ENCODE measurements at places on chromosomes 6 and 20.

GRCh38 chr6:158050955-158051354 is 69.3 kb downstream of the SYNJ2 start:
- no peak for DNase-seq

- DNase-seq, result no peak
Measured at GRCh38 chr20:54324652-54325285, 116.9 kb downstream of the PFDN4 start.

DNA sequence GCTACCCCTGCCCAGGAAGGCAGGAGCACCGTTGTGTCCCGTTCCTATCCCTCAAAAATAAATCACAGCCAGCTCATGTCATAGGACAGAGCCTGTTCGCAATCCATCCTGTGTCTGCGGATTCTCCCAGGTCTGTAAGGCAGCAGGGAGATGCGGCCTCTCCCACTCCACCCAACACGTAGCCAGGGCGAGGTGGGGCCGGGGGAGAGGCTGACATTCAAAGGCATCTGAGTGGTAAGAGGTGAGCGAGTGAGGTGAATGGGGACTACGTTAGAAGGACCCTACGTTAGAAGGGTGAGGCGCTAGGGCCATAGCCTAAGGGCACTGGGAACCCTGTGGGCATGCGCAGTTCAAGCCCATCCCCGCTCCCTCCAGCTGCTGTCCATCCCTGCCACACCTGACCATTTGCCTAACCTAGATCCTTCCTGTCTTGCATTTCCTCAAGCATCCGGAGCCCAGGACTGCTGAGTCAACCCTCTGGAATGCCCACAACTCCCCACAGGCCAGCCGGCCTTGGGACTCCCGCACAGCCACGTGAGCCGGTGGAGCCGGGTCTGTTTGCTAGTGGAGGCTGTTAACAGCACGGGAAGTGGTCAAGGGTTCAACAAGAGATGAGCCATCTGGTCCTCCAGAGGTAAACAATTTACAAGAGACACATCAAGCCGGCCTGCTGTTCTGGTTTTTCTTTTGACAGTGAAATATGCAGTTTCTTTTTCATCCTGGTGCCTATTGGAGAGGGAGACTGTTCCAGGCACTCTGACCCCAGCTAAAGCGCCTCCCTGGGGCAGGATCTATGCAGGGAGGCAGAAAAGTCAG is 45.9 kb downstream of the RIPOR3 start:
- DNase-seq, result no peak

- DNase-seq, result no peak
Measured at GRCh38 chr20:9149087-9149486, 80.2 kb downstream of the PLCB4 start.

- no peak for DNase-seq
Measured at GRCh38 chr20:44288252-44288651, 22.8 kb downstream of the FITM2 start.

- no peak for DNase-seq
Measured at GRCh38 chr6:157558487-157559200, 177.7 kb downstream of the ZDHHC14 start.

DNA sequence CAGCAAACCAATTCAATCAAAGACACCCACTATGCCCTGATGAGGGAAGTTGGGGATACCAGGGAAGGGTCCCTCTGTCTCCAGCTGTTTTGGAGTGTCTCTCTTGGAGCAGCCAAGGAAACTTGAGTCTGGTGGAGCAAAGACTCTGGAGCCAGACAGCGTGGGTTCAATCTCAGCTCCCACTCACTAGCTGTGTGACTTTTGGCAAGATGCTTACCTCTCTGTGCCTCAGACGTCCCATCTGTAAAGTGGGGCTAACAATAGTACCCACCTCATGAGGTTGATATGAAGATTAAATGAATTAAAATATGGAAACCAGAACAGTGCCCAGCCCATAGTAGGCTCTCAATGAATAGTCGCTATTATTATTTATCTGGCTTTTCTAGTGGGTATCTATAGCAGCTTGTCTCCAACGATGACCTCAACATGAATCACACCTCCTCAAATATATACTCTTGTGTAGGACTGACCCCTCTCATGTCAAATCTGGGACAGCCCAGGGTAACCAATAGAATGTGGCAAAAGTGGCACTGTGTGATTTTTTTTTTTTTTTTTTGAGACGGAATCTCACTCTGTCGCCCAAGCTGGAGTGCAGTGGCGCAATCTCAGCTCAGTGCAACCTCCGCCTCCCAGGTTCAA is 99.2 kb upstream of the FOXP4 start:
- no peak for DNase-seq

- no peak for DNase-seq
Measured at GRCh38 chr6:54980511-54981275, 134.1 kb downstream of the FAM83B start.

GRCh38 chr20:19560881-19561480 is 197.1 kb upstream of the RIN2 start:
- no peak for DNase-seq

DNA sequence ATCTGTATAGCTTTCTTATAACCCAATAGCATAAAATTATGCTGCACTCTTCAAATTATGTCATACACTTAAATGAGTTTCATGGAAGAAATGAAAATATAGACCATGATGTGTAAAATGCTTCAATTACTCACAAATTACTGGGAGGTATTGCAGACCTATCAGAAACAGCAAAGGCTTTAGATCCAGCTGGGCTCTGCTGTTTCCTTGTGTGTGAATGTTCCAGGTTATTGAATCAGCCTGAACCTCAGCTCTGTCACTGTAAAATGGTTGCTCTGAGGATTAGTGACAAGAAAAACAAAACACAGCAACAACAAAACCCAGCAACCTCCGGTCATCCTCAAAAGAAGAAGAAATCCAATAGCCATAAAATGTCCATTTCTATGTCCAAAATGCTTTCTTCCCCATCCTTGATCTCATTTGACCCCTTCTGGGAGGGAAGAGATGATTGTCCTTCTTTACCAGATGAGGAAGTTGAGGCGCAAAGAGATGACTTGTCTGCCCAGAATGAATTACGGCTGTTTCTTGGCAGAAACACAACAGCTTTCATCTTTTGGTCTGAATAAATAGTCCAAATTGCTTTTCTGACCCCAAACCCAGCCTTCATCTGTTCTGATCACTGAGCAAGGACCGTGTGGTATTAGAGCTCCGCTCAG is 42.2 kb upstream of the TGM6 start:
- no peak for DNase-seq

- DNase-seq, result no peak
Measured at GRCh38 chr6:12032783-12033573, 20.9 kb downstream of the HIVEP1 start.

GRCh38 chr6:5695260-5696245 is 311.2 kb downstream of the NRN1 start:
- no peak for DNase-seq

GRCh38 chr6:4935975-4936680 is 67.7 kb downstream of the RPP40 start:
- DNase-seq, result no peak

DNA sequence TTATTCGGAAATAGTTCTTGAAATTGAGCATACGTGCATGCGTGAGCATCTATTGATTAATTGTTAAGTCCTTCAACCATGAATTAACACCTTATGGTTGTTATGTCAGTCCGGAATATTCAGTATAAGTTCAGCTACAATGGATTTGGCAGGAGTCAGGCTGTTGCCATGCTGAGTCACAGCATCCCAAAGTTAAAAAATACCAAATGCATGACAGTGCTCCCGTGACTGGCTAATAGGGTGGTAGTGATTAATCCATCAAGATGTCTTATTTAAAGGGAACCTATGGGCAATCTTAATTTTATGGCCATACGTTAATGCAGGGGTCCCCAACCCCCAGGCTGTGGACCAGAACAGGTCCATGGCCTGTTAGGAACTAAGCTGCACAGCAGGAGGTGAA is 10.5 kb downstream of the RAE1 start:
- no peak for DNase-seq
